NCI-H1105 (cell line): ENCODE measurements at places on chromosomes 3 and 15.

GRCh38 chr15:34933432-34933975 is 36.0 kb downstream of the AQR start:
- DNase-seq: no peak

DNA sequence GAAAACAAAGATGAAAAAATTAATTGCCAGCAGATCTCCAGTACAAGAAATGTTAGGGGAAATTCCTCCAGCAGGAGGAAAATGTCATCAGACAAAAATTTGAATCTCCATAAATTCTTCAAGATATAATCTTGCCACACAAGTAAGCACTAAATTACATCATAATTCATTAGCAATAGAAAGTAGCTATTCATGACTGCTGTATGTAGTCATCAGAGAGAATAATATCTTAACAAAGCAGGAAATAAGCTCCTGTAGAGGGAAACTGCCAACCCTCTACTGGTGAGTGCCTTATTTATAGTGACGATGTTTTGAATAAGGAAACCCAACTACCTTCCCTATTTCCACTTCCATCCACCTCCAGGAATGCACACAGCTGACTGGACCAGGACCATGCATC is 15.8 kb upstream of the SLC27A2 start:
- DNase-seq: no peak

- no peak for DNase-seq
Observed at GRCh38 chr3:160935413-160936095, 169.6 kb downstream of the B3GALNT1 start.

- no peak for DNase-seq
Observed at GRCh38 chr3:474828-475227, 278.3 kb downstream of the CHL1 start.

GRCh38 chr3:127853681-127854080 is 31.4 kb upstream of the MGLL start:
- DNase-seq: no peak

DNA sequence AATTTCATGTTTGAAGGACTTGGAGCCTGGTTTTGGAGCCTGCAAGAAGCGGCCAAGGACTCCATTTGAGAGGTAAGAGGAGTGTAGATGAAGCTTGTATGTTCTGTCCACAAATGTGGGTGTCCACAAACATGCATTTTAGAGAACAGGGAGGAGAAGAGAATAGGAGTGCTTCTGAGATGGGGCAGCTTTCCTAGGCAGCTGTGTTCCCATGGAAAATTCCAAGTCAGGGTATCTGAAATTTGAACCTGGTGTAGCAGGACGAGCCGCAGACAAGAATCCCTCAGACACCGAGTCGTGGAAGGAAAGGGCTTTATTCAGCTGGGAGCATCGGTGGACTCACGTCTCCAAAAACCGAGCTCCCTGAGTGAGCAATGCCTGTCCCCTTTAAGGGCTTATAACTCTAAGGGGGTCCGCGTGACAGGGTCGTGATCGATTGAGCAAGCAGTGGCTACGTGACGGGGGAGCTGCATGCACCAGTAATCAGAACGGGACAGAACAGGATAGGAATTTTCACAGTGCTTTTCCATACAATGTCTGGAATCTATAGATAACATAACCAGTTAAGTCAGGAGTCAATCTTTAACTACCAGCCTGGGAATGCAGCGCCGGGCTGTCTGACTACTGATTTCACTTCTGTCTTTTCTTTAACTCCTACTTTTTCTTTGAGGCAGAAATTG is 71.4 kb upstream of the WDR72 start:
- DNase-seq: no peak

DNA sequence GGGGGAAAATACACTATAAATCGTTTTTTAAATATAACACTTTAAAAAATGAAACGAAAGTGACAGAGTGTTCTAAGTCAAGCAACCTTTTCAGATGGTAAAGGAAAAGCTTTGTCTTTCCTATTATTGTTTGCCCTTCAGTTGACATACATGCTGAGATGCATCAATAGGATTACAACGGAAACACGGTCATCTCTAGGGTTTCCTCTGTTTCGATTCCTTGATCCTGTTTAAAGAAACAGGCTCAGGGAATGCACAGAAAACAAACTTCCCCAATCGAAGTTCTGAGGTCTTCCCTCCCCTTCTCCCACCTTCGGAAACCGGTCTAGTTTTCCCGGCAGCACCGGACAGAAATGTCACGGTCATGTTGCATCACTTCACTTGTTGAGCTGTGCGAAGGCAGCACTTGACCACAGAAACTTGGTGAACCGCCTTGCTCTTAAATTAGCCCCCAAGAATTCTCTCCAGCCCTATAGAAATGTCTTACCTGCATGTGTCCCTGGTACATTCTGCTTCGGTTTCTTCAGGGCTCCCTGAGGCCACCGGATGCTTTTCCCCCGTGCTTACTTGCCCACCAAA is 556 bp downstream of the PEX5L start:
- DNase-seq: no peak

GRCh38 chr15:70114221-70114620 is 16.5 kb upstream of the TLE3 start:
- no peak for DNase-seq

DNA sequence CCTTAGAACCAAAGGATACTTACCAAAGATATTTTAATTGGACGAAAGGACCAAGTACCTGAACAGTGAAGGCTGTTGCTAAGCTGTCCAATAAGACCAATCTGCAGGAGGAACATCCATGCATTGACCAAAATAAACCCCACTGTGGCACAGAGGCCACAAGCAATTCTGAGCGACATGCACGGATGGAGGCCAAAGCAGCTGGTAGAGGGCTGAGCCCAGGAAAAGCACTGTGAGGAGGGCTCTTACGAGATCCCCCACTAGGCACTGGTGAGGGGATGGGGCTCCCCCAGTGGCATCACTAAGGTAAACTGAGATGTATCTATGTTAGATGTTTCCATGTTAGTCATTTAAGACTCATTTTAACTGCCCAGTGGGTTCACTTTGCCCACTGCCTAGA is 720.2 kb upstream of the LMCD1 start:
- DNase-seq: no peak

- peak; percentile 49 for DNase-seq
Observed at GRCh38 chr3:159586571-159587202, 401.9 kb upstream of the IL12A start.

GRCh38 chr3:192260116-192261010 is 467.0 kb downstream of the FGF12 start:
- DNase-seq: no peak

- DNase-seq: no peak
Observed at GRCh38 chr3:143769616-143770015, 78.7 kb downstream of the SLC9A9 start.

DNA sequence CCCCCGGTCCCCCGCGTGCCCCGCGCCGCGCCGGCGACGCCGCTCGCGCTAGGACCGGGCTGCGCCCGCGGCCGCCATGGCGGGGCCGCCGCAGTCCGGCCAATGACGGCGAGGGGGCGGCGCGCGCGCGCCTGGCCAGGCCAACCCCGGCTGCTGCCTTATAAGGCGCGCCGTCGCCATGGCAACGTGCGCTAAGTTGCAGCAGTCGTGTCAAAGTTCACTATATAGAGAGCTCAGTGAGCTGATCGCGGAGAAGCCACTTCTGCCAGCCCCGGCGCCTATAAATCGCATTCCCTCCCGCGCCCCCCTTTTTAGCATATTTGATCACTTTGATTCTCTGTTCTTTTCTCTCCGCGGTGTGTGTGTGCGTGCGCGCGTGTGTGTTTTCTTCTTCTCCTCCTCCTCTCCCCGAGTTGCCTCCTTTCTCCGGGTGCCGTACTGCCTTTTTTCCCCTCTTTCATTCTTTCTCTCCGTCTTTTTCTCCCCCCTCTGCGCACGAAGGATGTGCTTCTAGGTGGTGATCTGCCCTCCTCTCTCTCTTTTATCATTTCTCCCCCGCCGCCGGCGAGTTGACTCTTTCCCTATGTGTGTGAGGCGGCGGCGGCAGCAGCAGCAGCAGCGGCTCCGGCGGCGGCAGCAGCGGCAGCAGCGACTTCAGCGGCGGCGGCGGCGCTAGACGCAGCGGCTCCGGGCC is at the start of gene NR2F2:
TSS of gene NR2F2 (plus strand) at position 251 of the 694 bp plus-strand sequence. CDS start 1,406 bp downstream, outside the sequence.
- peak; percentile 84 for DNase-seq

DNA sequence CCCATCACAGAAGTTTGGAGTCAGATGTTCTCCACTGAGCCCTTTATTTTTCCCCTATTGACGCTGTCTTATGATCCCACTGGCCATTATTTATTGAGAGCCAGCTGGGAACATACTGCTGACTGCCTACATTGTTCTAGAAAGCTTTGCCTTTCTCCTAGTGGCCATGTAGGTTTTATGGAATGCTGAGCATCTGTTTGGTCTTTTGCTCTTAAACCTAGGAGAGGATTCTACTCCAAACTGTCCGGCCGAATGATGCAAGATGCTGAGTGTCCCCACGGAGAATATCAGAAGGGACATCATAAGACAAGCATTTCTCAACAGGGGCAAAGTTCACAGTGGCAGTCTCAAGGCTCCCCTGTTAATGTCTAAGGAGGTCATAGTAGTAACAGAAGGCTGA is 171.4 kb downstream of the ARRDC4 start:
- DNase-seq: no peak

DNA sequence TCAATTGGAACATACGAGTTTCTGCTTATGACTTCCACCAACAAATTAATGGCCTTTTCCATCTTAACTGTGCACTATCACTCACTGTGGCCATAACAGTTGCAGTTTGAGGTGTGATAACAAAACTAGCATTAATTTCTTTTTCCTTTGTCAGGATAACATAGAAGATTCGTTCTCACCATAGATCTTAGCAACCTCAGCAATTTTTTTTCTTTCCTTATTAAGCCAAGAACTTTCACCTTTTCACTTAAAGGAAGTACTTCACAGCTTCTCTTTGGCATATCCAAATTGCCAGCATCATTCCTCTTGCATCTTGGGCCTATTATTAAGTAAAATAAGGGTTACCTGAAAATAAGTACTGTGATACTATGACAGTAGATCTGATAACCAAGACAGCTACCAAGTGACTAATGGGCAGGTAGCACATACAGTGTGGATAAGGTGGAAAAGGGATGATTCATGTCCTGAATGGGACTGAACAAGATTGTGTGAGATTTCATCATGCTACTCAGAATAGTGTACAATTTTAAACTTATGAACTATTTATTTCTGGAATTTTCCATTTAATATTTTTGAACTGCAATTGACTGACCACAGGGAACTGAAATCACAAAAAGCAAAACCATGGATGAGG is 46.6 kb downstream of the CEP70 start:
- DNase-seq: no peak

- no peak for DNase-seq
Observed at GRCh38 chr3:187146389-187146788, 7.1 kb upstream of the RPL39L start.

- DNase-seq: no peak
Observed at GRCh38 chr3:106643684-106644161, 733.5 kb upstream of the CCDC54 start.

- DNase-seq: no peak
Observed at GRCh38 chr3:153061938-153062528, 100.0 kb upstream of the RAP2B start.

DNA sequence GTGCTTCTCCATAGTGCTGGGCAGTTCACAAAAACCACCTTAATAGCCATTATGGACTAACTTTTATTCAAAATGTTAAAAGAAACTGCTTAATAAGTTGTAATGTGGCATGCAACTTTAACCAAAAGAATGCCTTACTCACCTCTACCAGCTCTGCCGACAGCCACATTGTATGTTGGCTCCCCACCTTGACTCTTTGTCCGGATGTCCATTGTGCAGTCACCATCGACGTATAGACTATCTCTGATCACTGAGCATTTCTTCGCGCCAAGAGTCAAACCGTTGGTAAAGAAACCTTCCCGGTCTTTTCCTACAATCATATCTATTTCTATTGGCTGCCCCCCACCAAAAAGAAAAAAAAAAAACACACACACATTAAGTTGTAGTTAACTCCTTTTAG is 2.5 kb downstream of the PFN2 start:
- DNase-seq: peak; percentile 79

DNA sequence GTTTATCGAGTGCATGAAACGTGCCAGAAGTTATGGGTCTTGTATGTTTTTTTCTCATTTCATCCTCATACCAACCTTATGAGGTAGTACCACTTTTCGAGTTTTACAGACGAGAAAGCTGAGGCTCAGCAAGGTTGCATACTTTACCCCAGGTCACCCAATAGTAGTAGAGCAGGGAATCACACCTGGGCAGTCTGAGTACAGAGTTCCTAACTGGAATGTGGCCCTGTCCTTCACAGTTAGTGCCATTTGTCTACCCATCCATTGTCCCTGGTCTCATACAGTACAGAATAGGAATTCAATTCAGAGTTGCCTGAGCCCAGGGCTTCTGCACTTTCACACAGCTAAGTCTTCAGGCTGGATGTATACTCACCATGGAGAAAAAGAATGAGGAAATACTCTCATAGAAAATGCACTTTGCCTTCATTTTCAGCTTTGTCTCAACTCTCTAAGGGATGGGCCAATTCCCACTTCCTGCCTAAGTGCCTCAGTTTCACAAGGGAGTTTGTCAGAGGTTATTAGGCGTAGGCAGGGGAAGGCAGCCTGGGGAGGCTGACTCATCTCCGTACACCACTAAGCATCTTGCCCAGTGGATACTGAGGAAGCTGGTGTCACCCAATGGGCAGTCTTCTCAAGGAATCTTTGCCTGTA is 93.2 kb downstream of the TMEM212 start:
- DNase-seq: no peak

- DNase-seq: no peak
Observed at GRCh38 chr15:71810256-71811035, at the start of gene NR2E3. TSS of gene NR2E3 (plus strand) at chr15:71810554. CDS start at chr15:71810744, 190 bp downstream.

GRCh38 chr3:53160660-53161449 is at the start of gene PRKCD:
TSS of gene PRKCD (plus strand) at chr3:53161209. CDS start at chr3:53178423, 17,214 bp downstream.
- peak; percentile 52 for DNase-seq

- DNase-seq: no peak
Observed at GRCh38 chr3:52998771-52999513, 46.9 kb downstream of the SFMBT1 start.

DNA sequence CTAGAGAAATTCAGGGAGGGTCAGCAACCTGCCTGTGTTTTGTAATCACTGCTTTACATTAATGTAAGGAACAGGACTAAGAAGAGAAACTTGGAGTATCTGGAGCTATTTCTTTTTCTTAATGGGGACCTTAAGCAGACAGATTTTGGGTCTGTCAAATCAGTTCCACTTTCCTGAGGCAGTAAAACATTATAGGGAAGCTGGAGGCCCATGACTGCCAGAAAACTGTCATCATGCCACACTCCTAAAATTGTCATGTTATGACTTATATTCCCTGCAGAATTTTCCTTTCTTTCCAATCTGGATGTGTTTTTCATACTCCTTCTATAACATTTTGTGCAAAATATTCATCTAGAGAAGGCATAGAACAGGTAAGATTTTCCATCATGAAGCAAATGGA is 28.8 kb downstream of the DGKG start:
- no peak for DNase-seq
